ENCODE measurements at places on chromosomes 1 and 21.

DNA sequence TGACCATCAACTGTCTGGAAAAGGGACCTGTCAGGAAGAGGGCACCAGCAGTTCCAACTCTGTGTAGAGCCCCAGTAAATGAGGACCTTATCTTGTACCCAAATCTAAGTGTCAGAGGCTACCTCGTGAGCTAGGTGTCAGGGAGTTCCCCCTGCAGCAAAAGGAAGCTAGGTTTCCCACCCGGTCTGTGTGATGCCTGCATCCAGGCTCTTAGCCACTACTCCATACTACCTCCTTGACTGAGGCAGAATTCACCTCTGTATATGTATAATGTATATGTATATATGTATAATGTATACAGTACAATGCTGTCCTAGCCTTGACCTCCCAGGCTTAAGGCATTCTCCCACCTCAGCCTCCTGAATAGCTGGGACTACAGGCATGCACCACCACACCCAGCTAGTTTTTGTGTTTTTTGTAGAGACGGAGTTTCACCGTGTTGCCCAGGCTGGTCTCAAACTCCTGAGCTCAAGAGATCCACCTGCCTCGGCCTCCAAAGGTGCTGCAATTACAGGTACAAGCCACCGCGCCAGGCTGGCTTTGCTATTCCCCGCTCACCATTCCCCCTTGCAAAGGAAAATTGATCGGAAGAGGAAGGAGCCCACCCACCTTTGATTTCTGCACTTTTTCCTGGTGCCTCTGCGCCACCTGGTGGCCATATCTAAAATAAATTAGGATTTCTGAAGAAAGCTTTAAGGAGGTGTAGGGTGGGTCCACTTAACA lies 15.7 kb upstream of the LUZP1 start:
- peak; percentile 50 for DNase-seq

DNA sequence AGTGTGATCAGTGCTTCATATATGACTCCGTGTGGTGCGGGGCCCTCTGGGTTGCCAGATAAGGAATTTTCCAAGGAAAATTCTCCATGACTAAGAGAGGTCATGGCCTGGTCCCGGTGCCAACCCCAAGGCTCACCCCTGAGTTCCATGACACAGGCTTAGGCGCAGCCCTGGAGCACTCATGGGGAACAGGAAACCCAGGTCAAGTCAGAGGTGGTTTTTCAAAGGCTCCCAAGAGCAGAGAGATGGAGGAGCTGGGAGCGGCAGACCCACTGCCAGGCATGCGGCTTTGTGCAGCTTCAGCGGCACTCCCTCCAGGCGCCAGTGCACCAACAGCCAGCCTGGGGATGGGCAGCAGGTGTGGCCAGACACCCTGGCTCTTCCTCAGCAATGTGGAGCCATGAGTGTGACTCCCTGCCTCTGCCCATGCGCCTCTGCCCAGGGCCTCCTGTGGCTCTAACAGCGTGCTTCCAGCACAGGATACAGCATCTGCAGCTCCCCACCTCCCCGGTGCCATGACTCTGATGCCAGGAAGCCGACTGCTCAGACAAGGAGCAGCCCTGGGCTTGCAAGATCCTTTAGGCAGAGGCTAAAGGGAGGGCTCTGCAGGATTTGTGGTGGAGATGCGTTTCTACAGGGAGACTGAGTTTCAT lies 47.3 kb downstream of the GPR161 start:
- no peak for DNase-seq

- DNase-seq, result no peak
These were observed 1754.2 kb downstream of the BRINP3 start for GRCh38 chr1:188723332-188724020.

DNA sequence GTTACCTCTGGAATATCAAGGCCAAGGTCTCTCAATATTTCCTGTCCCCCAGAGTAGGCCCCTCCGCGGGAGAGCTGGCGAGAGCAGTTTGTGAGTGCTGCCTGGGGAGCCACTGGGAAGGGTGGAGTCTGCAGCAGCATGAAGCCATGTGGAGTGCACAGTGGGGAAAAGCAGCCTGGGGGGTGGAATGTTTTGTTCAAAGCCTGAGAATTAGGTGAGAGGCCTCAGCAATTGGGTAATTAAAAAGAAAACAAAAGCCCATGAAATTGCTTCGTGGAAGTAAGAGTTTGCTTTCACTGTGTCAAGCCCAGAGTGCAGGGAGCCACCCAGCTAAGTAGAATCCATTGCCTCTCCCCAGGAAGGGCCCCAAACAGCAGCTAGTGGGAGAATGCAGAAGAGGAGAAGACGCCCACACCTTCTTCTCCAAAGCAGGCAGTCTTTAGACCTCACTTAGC lies 30.2 kb upstream of the DISC1 start:
- DNase-seq, result no peak

DNA sequence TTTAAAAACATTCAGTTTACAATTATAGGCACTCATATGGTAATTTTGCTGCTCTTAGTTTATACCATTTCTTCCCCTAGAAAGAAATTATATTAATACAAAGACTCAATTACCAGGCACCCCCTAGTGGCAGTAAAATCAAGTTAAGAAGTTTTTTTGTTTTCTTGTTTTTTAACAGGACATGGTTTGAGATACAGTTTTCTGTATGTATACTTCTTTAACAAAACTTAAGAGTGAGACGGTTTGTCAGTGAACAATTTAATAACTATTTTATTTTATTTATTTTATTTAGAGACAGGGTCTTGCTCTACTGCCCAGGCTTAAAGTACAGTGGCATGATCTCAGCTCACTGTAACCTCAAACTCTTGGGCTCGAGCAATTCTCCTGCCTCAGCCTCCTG lies 224.6 kb downstream of the FAF1 start:
- peak; percentile 17 for DNase-seq

DNA sequence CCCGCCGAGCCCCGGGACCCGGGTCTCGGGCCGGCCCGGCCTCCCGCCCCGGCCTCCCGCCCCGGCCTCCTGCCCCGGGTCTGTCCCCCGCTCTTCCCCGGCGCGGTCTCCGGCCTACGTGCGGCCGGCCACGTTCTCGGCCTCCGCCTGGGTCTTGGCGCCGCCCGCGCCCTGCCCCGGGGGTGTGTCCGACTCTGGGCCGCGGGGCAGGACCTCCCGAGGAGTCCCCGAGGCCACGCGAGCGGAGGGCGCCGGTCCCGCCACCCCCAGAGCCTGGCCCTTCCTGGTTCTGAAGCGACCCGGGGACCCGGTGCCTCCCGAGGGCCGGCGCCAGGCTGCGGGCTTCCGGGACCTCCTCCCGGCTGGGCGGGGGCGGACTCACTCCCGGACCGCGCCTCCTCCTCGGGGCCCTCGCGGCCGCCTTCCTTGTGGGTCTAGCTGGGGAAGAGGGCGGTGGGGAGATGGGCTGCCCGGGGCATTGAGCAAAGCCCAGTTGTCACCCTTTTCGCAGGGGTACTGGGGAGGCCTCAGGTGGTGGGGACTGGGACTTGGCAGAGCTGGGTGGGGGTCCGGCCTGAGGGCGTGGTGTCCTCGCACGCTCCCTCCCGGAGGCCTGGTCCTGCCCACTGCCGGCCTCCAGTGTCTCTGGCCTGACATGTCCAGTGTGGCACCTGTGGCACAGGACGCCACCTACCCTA lies 558 bp downstream of the PFKL start:
- peak; percentile 90 for DNase-seq

- DNase-seq, result no peak
These were observed 174.8 kb downstream of the PLPP3 start for GRCh38 chr1:56404561-56405030.

Measured in small intestine (tissue), 16 donors.